Stimulated activated CD8-positive, alpha-beta memory T cell treated with anti-CD3 and anti-CD28 coated beads, Interleukin-7, amount 100 ng/mL, for 1 hour (primary cell): ENCODE measurements at places on chromosomes 6 and 20.

DNA sequence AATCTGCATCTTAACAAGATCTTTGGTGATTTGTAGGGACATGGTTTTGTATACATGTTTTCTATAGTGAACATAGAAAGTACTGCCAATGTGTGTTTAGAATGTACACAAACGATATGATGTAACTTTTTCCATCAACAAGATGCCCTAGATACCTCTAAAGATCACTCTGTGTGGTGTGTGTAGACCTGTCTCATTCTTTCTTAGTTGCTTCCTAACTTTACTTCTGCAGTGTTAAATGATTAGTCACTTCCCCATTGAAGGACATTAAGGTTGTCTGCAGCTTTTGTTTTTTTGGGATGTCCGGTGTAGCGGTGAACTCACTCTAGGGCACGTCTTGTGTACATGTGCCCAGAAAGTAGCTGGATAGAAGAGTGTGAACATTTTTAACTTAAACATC is 35.9 kb downstream of the CDYL start:
- DNase-seq = no peak

- no peak for DNase-seq
Observed at GRCh38 chr20:10922941-10923340, 249.1 kb upstream of the JAG1 start.

GRCh38 chr6:10690651-10691445 is 3.6 kb downstream of the C6orf52 start:
- DNase-seq = no peak

DNA sequence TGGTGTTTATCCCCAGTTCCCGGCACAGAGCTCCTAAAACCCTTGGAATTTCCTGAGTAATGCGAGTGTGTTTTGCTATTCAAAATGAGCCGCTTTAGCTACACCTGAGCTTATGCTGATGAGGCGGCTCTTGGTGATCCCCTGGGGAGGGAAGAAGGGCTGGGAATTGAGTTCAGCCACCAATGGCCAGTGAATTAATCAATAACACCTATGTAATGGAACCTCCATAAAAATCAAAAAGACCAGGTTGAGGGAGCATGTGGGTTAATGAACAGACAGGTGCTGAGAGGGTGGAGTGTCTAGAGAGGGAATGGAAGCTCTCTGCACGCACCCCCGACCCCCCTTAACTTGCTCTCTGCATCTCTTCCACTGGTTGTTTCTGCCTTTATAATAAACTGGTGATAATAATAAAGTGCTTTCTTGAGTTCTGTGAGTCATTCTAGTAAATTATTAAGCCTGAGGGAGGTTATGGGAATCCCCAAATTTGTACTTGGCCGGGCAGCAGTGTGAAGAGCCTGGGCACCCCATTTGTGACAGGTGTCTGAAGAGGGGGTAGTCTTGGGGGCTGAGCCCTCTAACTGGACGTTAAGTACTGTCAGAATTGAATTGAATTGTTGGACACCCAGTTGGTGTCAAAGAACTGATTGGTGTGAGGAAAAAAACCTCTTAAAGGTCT is 24.6 kb upstream of the SERPINB1 start:
- DNase-seq = no peak

DNA sequence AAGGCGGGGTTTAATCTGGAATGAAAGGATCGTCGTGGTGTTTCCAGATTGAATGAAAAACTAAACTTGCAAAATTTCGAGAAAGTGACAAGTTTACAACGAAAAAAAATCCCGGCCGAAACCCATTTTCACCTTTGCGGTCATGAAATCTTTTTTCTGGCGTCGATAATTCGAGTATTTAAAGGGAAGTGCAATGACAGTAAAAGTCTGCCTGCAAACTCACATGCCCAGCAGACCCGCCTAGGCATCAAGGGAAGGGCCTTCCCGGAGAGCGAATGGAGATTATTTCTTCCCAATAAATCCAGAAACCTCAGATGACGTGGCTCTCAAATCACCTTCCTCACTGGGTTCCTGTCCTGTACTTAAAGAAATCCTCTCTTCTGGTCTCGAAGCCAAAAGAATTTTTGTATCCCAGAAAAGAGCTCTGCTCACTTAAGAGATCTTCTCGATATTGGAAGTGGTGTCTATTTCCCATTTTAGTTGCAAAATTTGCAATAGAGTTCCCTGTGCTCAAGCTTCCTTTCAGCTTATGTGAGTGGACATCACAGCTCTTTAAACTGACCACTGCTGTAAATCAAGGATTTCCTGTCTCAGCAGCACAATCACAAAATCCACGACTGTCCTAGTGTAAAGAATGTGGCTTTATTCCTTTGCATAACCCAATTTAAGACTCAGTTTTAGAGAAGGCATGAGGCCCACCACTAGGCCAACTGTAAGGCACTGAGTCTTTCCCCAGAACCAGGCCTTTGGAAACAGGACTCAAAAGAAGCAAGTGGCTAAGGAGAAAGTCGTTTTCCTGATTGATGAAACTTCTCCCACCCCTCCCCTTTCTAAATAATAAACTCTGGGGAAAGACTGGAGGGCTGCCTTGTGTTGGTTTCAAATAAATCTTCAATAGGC is 3.9 kb downstream of the OLIG3 start:
- no peak for DNase-seq

DNA sequence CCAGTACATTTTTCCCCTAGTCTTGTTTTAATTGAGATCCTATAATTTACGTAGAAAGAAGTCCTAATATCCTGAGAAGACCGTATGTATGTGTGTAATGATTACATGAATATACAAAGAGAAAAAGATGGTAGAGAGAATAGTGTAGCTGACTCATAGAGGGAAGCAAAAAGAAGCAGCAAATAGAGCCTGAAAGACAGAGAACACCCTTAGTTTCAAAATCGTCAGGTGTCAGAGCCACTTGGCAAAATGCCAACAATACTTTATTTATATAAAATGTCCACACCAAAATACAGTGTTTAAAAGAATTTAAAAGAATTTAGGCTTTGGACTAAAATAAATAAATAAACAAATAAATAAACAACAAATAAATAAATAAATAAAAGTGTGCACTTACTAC is 1414.1 kb upstream of the EYS start:
- no peak for DNase-seq

DNA sequence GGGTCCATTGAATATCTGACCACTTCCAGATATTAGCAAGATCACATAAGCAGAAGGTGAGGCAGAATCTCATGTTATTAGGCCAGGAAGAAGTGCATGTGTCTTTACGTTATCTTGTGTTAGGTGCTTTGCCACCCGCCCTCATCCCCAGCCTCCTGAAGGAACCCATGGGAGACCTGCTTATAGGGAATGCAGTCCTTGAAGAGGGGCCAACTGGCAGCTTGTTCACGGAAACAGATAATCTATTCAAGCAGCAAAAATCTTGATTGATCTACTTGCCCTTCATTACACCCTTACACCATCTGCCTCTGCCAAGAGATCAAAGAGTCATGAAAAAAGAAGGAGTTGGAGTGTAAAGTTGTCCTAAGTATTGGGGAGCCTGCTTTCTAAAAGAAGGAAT is 576.4 kb downstream of the HTR1B start:
- DNase-seq = no peak

GRCh38 chr6:16741112-16742016 is 19.9 kb downstream of the ATXN1 start:
- DNase-seq = no peak

GRCh38 chr6:125828476-125829039 is 37.8 kb downstream of the NCOA7 start:
- DNase-seq = no peak

DNA sequence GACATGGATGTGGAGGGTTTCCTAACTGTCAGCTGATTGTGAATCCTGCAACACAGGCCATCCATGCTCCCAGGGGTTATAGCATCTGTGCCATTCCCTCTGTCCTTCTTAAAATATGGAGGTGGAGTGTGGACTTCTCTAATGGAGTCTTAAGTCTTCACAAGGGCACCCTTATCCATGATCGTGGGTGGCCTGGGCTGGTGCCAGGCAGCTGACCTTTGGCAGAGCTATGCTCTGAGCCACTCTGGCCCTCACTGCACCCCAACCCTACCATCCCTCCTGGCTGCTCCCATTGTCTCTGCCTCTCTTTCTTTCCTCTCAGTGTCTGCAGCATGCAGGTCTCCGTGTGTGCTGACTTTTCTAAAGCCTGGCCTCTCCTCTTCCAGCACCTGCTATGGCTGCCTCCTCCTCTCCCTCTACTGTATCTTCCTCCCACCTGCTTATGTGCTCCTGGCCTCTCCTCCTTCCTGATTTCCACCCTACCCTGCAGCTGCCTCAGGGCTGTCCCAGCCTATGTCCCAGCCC is 11.2 kb upstream of the PCMTD2 start:
- no peak for DNase-seq

- no peak for DNase-seq
Observed at GRCh38 chr6:89605861-89606260, 32.7 kb downstream of the LYRM2 start.

- DNase-seq = no peak
Observed at GRCh38 chr6:128606611-128607010, 86.2 kb upstream of the PTPRK start.

GRCh38 chr6:26196846-26197635 is 109.8 kb downstream of the HFE start:
- no peak for DNase-seq

DNA sequence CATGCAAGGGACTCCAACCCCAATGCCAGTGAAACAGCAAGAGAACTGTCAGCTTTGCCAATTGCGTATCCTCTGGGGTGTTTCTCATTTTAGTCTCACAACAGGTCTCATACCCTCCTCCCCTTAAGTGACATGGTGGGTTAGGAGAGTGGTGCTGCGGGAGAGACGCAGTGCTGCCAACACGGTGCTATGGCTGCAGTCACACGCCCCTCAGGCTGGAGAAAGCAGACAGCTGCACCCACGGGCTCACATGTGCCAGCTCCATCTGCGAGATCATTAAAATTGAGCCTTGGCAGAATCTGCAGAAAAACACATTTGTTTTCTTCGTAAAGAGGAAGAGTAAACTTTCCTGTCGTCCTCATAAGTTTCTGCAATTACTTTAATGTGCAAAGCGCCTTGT is 114.7 kb downstream of the ANKRD60 start:
- no peak for DNase-seq

GRCh38 chr20:53767206-53767930 is 173.7 kb upstream of the ZNF217 start:
- no peak for DNase-seq

- no peak for DNase-seq
Observed at GRCh38 chr6:129491436-129491835, 218.5 kb downstream of the ARHGAP18 start.

DNA sequence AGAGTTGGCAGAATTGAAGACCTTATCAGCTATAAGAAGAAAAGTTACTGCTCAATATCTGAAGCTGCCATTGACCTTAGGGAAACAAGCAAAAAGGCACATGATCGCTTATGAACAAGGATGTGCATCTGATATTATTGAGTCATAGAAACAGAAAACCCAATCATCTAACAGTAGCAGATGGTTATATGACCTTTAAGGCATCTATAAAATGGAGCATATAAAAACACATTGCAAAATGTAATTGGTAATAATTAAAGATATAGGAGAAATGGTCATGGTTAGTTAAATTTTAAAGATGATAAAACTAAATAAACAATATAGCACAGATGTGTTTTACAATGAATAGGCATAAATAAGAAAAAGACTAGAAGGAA is 260.1 kb upstream of the TAB2 start:
- DNase-seq = no peak

GRCh38 chr6:122788208-122788607 is 850 bp upstream of the SMPDL3A start:
- DNase-seq = no peak

DNA sequence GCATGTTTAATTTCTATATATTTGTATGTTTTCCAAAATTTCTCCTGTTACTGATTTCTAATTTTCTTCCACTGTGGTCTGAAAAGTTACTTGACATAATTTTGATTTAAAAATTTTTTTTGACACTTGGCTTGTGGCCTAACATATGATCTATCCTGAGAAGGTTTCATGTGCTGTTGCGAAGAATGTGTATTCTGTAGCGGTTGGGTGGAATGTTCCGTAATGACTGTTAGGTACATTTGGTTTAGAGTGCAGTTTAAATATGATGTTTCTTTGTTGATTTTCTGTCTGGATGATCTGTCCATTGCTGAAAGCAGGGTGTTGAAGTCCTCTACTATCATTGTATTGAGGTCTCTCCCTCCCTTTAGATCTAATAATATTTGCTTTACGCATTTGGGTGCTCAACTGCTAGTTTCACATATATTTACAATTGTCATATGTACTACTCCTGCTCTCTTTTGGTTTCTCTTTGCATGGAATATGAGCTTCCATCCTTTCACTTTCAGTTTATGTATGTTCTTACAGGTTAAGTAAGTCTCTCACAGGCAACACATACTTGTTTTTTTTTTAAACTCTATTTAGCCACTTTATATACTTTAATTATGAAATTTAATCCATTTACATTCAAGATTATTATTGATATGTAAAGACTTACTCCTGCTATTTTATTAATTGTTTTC is 19.5 kb upstream of the EDN1 start:
- no peak for DNase-seq
